CD4-positive, alpha-beta T cell treated with Interleukin-1 beta for 1 hour (primary cell): ENCODE measurements at places on chromosomes 5 and 9.

DNA sequence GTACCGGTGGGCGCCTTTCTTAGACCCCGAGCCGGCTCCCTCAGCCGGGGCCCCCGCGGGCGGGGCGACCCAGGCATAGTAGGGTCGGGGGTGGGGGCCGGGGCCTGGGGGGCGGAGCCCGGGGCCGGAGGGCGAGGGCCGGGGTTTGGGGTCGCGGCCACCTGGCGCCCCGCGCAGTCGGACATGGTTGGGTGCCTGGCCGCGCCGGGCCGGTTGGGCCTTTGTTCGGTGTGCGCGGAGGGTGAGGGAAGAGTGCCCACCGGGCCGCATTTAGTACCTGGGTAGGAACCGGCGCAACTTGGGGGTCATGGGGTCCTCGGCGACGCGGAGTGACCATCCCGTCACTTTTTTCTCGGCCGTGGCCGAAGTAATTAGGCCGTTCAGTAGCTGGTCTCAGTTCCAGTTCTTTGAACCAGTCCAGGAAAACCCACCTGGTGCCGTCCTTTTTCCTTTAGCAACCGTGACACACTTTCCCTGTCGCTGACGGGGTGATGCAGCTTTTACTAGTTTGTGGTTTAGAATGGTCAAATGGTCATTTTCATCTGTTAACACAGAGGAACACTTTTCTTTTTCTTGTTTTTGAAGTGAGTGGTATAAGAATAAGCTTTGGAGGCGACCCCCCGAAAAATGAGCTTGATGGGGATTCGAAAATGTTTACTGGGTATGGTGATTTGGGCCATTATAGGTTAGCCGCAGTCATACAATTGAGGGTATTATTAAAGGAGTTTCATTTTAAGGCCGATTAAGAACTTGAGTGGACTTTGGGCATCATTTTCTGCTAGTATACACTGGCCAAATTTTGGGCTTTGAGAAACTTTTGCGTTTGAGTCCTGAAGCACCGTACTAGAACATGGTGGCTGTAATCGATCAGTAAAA lies 589 bp downstream of the CKS2 start:
- no peak for DNase-seq

- no peak for DNase-seq
Measured at GRCh38 chr5:665541-665955, 27.6 kb downstream of the TPPP start.

DNA sequence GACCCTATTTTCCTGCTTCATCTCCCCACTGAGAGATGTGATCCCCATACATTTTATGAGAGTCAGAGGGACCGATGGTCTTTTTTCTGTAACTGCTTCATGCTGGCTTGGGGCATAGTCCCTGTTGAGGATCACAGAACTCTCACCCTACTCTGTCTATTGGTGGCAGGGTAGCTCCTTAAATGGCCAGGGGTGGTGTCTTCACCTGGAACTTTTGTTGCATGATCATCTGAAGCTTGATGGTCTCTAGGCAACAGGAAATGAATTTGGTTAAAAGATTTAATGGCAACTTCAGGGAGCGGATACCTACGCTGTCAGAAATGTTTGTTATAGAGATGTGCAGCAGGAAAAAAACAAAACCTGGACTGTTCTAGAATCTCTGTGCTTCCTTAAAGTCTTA lies 87.0 kb upstream of the GLIS3 start:
- DNase-seq = no peak

GRCh38 chr5:108418197-108418596 lies 36.3 kb upstream of the FBXL17 start:
- DNase-seq = no peak

GRCh38 chr5:135539430-135540005 lies 3.8 kb upstream of the NEUROG1 start:
- DNase-seq = no peak

- DNase-seq = no peak
Measured at GRCh38 chr9:109422641-109423040, 75.5 kb downstream of the PTPN3 start.

GRCh38 chr5:135223404-135223803 lies 175.6 kb downstream of the MACROH2A1 start:
- DNase-seq = no peak

- DNase-seq = no peak
Measured at GRCh38 chr9:137222190-137223077, at the start of gene RNF208. TSS of gene RNF208 (minus strand) at chr9:137222240. CDS start at chr9:137221212, 1,028 bp downstream.

DNA sequence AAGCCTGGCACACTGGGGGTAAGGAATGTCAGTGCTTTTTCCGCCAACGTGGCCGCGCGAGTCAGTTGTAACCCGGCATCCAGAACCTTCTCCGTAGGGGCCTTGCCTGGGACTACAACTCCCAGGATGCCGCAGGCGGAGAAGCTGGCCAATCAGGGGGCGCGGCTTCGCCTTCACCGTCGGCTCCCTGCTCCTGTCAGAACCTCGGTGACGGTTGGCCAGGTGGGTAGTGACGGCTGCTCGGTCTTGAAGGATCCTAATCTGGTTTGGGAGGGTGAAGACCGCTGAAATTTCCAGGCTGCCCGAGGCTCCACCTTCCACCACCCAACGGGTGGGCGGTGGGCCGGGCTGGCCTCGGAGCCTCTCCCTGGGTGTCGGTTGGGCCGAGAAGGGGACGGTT lies at the start of gene C5orf58:
C5orf58 (plus strand) TSS at position 200 of the 400 bp plus-strand sequence. CDS start 1,992 bp downstream, outside the sequence.
- no peak for DNase-seq

GRCh38 chr5:78547731-78548615 lies 100.6 kb downstream of the LHFPL2 start:
- DNase-seq = no peak

DNA sequence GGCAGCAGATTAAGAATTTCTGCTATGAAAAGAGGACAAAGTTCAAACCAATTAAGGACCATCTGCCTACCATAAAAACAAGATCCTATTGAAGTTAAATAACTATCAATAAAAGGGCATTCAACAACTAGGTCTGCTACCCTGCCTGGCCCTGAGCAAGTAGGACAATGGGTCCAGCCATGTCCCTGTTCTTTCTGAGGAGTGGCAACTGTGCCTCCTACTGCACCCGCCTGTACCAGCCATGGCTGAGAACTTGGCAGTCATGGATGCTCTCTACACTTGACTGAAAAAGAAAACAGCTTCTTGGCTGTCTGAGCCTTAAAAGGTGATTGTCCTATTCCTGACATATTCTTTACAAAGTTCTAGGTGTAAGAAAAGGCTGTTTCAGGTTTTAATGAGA lies 652.4 kb downstream of the PDE4D start:
- no peak for DNase-seq

DNA sequence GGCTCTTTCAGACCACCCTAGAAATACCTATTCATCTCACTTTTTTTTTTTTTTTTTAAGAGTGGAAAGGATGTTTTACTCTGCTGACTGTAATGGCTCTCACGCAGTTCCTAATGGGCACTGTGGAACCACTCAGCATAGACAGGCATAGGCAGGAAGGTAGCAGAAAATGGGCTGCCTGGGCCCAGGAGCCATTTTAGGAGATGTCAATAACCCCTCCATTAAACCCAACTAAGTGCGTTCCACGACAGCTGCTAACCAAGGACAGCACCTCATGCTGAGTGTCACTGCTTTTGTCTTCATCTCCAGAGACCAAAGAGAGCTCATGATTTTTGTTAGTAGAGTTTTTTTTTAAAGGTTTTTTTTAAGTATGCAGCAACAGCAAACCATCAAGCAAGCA lies 15.3 kb downstream of the MAP1B start:
- no peak for DNase-seq

GRCh38 chr5:57650360-57651069 lies 167.9 kb upstream of the ACTBL2 start:
- peak; percentile 24 for DNase-seq

DNA sequence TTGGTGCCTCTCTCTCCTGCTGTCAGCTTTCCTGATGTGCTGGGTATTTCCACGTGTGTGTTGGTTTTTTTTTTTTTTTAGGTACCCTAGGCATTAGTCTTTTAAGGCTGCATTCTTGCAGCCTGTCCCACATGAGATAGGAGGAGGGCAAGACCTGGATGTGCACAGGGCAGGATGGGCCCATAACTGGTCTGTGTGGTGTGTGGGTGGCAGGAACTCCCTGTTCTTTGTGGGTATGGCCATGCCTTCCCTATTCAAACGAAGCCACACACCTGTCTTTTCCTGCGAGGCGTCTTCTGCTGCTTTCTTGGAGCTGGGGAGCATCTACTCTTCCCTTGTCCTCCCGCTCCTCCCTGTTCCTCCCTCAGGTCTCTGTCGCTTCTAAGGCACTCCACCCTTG lies 6.8 kb downstream of the SYK start:
- no peak for DNase-seq

DNA sequence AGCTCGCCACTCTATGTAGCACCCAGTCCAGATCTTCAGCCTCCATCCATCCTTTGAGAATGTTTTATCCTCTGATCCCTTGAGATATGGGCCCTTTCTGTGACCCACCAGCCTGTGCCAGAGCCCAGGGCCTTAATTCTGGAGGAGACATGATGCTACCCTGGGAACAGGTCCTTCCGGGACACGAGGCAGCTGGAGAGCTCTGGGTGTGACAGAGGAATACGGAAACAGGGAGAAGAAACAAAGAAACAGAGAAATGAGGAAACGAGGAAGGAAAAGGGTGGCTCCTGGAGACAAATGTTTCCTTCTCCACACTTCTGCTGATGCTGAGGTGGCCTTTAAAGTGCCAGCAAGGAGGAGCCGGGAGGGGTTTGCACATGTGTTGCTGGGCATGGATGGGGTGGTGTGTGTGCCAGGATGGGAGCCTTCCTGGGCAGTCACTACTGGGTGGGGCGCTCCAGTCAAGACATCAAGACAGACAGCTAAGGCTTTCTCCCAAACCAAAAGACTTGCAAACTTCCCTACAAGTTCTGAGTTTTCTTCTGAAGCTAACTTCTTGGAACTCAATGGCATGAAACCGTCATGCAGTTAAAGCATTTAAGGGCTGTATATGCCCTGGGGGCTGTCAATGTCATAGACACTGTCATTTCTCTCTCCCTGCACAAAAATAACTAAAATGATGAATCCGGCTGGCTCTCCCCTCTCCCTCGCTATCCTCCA lies 22.8 kb upstream of the MARCHF6 start:
- DNase-seq = no peak

DNA sequence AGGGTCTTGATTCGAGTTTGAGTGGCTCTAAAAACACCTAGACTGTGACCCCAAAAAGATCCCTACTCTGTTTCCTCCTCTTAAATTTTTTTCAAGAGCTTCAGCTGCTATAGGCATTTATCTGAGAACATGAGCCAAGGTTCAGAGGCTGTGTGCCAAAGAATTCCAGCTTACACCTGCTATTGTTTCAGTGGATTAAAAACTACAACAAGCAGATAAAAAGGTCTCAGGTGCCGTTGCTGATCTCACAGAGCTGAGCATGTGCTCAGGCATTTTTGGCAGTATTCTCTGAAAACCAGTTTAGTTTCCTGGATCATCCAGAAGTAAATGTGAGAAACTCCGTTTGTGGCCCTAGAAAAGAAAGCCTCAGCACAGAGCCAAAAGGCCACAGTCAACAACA lies 349.2 kb downstream of the DEPDC1B start:
- no peak for DNase-seq

GRCh38 chr5:133116601-133117000 lies 64.8 kb downstream of the HSPA4 start:
- DNase-seq = no peak

GRCh38 chr9:108430655-108431054 lies 425.1 kb downstream of the ACTL7B start:
- DNase-seq = no peak

- no peak for DNase-seq
Measured at GRCh38 chr9:80062567-80062966, 490.8 kb downstream of the TLE4 start.

DNA sequence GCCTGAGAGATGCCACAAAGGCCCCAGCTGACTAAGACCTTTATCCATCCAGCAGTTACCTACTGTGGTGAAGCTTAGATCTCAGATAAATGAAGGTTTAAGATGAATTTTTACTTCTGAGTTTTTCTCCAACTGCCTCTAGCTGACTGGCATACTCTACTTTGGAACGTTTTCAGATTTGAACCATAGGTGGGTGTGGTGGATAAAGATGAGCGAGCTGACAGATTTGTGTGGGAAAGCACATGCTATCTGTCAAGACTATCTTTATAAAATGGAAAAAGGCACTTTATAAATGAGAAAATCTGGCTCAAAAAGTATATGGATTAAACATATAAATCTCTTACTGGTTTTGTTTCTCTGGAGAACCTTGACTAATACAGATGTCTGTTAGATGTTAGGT lies 160.8 kb downstream of the MCTP1 start:
- DNase-seq = no peak

DNA sequence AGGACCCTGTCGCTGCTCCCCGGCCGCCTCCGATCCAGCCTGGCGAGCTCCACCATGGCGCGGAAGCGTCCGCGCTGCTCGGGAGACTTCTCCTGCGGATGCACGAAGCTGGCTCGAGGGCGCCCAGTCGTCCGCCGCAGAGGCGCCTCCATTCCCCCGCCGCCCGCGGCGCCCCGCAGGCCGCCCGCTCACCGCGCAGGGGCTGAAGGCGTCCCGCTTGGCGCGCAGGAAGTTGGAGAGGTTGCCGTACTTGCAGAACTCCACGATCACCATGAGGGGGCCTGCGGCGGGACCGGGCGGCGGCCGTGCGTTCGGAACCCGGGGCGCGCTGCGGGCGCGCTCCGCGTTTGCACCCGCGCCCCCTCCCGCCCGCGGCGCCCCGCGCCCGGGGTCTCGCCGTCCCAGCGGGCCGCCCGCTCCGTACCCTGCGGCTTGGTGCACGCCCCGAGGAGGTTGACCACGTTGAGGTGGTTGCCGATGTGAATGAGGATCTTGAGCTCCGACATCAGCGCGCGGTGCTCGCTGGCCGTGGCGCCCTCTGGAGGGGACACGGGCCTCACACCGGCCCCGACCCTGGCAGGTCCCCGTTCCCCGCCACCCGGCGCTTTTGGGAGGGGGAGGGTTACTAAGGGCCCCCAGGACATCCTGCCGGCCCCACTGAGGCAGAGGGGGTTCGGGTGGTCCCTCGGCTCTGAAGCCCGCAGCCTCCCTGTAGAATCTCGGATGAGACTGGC lies 27.7 kb upstream of the SCGB3A1 start:
- peak; percentile 13 for DNase-seq
